Activated T-cell treated with anti-CD3 and anti-CD28 coated beads for 48 hours (primary cell): ENCODE measurements at places on chromosomes 13 and 19.

DNA sequence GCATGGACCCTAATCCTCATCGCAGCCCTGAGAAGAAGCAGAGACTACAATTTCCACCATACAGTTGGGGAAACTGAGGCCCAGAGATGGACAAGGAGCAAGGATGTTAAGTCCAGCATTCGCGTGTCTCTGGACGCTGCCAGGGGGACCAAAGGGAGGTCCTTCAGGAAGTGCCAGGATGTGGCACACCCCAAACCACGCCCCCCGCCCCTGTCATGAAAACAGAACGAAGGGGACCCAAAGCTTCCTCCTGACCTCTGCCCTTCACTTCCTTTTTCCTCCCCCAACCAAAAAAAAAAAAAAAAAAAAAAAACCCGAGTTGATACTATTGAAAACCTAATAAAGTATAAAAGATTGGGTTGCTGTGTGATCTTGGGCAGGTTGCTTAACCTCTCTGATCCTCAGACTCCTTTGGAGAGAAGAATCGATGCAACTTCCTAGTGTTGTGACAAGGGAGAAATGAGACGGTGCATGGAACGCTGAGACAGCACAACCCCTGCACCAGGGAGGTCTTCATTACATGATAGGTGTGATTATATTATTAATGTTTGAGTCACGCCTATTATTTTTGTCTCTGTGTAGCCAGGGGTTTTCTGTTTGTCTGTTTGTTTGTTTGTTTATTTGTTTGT is 2.7 kb upstream of the ZBTB7A start:
- no peak for DNase-seq

GRCh38 chr13:112695121-112695520 is 5.3 kb downstream of the ATP11A start:
- DNase-seq, result no peak

DNA sequence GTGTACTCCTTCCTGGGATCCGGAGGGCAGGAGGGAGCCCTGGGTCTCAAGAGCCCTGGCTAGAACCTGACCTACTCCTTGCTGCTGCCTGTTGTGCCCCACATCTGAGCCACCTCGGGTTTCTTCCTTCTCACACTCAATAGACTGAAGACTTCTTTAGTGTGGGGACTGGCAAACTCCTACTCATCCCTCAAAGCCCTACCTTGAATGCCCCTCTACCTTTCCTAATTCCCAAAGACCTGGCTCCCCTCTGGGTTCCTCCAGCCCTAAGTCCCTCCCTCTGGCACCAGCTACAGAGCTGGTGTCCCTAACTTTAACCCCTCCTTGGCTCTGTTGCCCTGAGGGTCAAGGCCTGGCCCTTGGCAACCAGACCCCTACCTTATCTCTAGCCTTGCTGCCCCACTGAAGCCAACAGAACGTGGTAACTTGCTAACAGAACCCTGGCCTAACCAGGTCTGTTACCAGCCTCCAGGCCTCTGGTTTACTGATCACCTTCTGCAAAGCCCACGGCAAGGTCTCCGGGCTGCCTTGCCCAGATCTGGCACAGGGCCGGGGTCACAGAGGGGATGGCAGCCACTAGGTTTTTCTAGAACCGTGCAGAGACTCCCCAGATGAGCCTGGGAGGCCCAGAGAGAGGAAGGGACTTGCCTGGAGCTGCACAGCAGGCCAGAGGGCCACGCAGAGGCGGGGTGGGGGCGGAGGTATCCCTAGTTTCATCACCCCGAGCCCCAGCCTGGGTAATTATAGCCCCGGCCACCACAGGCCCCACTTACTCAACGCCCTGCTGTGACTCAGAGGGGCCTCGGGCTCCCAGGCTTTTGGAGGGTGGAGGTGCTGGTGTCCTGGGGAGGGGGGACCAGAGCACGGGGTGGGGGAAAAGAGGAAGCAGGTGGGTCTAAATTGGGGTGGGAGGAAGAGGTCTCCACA is 15.3 kb downstream of the ZBTB7A start:
- no peak for DNase-seq

DNA sequence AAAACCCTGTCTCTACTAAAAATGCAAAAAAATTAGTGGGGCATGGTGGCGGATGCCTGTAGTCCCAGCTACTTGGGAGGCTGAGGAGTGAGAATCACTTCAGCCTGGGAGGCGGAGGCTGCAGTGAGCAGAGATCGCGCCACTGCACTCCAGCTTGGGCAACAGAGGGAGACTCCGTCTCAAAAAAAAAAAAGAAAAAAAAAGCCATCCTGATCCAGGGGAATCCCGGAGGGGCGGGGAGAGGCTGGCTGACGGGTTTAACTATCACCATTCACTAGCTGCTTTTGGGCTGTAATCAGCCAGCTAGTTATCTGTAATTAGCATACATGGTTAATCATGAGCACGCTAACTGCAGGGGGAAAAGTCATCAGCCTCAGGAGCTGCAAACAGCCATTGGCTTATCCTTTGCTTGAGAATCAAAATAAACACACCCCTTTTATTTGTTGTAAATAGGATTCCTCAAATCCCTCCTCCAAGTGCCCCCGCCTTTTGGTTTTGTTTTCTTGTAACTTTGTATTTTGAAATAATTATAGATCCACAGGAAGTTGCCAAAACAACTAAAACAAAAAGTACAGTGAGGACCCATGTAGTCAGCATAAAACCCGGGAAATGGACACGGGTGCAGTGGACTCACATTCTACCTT is 9.6 kb downstream of the FSD1 start:
- DNase-seq, result no peak

GRCh38 chr19:28021259-28022185 is 1191.4 kb downstream of the UQCRFS1 start:
- DNase-seq, result no peak

DNA sequence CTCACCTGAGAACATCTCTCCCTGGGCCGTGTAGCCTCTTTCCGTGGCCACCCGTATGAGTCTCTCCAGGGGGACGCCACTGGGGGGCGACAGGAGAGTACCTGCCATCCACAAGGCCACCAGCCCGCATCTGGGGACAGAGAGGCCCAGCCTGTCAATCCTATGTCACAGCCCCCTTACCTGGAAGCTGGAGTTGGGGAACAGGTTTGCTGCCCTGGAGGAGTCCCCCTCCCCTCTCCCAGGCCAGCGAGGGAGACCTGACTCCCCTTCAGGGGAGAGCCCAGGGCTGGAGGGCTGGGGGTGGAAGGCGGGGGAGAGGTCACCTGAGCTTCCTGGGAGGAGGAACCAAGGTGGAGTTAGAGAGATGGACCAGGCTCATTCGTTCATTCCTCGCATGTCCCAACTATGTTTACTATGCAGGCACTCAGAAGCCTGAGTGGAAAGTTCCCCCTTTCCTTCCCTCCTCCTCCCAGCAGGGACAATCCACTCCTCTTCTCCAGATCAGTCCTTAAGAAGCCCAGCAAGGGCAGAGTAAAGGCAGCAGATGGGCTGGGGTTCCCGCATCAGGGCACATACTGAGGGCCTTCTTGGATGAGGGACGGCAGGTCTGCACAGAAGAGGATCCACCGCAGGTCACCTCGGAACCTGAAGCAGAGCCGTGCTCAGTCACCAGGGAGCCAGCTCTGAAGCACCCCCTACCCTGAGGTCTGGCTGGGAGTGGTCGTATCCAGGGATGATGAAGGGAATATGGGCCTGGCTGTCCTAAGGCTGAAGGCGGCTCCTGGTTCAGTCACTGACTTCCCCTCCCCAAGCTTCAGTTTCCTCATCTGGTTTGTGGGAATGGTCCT is 5.5 kb downstream of the ACTMAP start:
- no peak for DNase-seq

DNA sequence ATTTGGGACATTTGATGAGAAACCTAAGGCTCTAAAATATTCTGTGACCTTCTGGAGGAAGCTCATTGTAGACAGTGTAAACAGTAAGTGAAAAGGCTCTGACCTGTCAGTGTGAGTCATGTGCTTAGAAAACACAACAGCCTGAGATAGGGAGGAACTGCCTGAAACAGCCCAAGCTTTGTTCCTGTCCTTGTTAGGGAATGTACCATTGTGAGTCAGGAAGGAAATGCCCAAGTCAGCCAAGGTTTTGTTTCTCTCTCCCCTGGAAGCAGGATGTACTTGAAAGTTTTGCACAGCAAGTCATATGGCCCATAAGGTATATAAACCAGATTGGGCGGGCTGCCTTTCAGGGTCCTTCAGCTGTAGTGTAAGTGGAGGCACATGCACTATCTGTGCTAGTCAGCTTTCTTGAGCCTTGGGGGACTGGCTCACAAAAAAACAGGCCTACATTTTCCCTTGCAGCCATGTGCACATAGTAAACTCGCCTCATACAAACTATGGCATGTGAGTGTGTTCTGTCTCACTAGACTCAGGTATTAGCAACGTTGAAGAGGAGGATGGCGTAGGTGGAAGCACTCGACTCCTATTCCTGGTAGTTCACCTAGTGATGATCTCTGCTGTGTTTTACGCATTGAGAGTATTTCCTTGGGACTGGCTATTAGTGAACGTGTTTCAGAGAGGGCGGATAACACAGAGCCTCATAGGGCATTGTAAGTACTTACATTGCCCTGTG is 141.2 kb upstream of the KLHL1 start:
- no peak for DNase-seq

- DNase-seq, result no peak
Measured at GRCh38 chr19:19588546-19588945, 29.9 kb downstream of the PBX4 start.

DNA sequence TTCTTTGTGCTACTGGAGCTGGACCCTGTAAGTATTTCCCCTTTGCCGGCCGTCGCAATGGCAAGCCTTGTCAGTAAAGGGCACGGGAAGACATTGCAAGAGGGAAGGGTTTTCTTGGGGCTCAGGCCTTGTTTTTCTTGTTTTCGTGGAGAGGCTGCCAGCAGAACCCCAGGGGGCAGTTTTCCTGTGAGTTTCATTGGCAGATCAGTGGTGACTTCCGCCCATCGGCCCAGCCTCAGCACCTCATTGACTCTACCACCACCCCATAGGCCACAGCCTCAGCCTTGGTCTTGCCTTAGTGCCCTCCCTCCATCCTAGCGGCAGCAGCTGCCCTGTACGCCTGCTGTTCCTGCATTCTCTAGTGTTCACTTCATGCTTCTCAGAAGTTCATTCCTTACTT is 61.5 kb downstream of the GJA3 start:
- no peak for DNase-seq

GRCh38 chr19:54355675-54356074 is 9.1 kb downstream of the LAIR1 start:
- DNase-seq, result no peak

- no peak for DNase-seq
Measured at GRCh38 chr13:78402708-78403400, 200.5 kb downstream of the POU4F1 start.

DNA sequence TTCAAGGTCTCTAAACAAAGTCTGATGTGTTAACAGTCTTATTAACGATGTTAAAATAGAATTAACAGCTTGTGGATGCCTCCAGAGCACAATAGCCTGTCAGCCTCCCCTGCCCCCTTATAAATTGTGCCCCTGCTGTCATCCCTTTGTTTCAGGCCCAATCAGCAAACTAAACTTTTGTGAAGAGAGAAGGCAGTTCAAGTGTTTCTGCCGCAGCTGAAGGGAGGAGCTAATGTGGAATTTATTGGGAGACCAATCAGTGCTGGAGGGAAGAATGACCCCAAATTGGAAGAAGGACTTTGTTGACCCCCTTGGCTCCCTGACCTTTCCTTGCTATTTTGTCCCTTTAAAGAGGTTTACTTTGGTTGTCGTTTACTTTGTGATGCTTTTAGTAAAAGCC is 160.5 kb downstream of the TM9SF2 start:
- DNase-seq, result no peak

DNA sequence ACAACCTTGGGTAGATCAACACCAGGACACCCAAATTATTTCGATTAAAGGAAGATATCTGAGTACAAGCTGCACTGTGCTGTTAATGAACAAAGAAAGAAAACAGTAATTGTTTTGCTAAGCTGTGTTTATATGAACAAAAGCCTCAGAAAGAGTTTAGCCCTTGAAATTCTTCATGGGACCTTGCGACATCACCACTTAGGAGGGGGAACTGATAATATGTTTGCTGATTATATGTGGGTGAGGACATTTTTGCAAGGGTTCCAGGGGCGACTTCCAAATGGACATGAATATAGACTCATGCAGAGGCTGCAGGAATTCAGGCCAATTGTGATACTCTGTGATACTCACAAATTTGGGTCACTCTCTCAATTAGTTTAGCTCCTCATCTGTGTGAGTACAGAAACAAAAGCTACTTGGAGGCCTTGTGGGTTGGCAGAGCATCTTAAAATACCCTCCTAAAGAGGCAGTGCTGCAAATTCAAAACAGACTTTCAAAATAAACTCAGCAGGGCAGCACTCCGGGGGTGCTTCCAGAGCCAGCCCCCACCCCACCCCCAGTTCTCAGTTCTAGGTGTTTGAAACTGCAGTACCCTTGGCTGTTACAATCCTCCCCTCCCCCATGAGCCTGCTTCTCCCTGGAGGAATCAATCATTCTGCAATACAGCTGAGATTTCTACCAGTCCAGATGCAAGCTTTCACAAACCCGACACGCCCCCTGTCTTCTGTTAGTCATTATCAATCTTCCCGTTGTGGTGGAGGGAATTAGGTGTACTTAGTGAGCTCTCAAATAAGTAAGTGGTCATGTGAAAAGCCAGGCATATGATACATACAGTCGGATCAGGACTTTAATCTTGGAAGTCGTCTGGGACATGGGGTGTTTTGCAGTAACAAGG is 97.0 kb upstream of the MBNL2 start:
- DNase-seq, result peak; percentile 32

- DNase-seq, result no peak
Measured at GRCh38 chr13:20989656-20990321, 71.6 kb downstream of the LATS2 start.

- DNase-seq, result no peak
Measured at GRCh38 chr19:9640956-9641355, 19.9 kb upstream of the ZNF561 start.

GRCh38 chr19:51948975-51949374 is 21.7 kb downstream of the ZNF613 start:
- DNase-seq, result no peak

GRCh38 chr19:15354566-15355296 is 22.4 kb upstream of the BRD4 start:
- no peak for DNase-seq

GRCh38 chr19:53388904-53389303 is 6.0 kb upstream of the ZNF765 start:
- DNase-seq, result no peak

- no peak for DNase-seq
Measured at GRCh38 chr19:21468791-21469190, 36.6 kb upstream of the ZNF429 start.

DNA sequence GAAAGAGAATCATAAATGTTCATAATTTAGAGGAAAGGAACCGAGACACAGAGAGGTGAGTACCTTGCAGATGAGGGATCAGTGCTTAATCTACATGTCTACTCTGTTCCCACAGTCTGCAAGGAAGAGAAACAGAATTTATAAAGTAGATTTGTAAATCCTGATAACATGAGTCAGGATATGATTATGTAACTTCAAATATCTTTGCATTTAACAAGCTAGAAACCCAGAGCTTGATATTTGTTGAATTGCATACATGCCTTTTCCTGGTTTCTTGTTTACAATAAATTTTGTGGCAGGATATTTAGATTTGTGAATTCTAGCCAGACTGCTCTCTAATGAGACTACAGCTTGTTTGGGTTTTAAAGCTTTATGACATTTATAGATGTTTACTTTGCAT is 219.2 kb downstream of the ENOX1 start:
- no peak for DNase-seq

- DNase-seq, result no peak
Measured at GRCh38 chr13:52459668-52460067, 4.4 kb downstream of the CKAP2 start.

- DNase-seq, result peak; percentile 67
Measured at GRCh38 chr19:53906211-53907192, 2.6 kb upstream of the CACNG7 start.

- DNase-seq, result no peak
Measured at GRCh38 chr19:3942790-3943409, 10.0 kb downstream of the NMRK2 start.
